CD4-positive, alpha-beta T cell treated with Interferon alpha-2 for 1 hour (primary cell): ENCODE measurements at places on chromosomes 5 and 9.

- DNase-seq = no peak
Observed at GRCh38 chr5:133357758-133358157, 254.6 kb downstream of the FSTL4 start.

GRCh38 chr5:54874337-54875021 lies 110.9 kb downstream of the ESM1 start:
- no peak for DNase-seq

DNA sequence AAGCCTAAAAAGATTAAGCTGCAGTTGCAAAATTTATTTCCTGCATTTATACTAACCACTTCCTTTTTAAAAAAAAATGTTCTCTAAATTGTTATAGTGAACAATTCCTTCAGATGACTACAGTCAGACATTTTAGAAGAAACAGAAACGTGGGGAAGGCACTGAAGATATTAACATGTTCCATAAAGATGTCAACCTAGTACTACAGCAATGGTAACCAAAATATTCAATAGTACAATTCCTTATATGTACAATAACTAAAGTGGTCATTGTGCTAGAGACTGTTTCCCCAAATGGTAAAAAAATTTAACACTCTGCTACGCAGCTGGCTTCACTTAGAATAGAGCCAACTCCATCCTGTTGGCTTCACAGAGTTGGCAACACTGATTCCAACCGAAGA lies 97.7 kb downstream of the FNBP1 start:
- DNase-seq = peak; percentile 65

DNA sequence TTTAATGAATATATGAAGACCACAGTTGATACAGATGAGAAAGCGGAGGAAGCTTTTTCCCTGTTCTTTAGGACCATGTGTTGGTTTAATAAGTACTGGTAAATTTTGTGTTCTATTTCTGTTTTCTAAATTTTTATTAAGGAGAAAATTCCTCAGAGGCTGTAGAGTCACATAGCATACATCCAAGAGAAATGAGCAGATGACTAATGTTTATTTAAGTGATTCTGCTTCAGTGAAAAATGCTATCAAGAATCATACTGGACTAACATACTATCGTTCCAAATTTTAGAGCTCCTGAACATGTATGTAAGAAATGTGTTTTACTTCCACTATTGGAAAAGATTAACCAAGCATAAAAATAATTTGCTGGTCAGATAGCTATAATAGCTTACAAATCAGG lies 115.0 kb downstream of the KIAA1958 start:
- DNase-seq = no peak

- DNase-seq = no peak
Observed at GRCh38 chr5:142210864-142211412, 102.4 kb downstream of the NDFIP1 start.

DNA sequence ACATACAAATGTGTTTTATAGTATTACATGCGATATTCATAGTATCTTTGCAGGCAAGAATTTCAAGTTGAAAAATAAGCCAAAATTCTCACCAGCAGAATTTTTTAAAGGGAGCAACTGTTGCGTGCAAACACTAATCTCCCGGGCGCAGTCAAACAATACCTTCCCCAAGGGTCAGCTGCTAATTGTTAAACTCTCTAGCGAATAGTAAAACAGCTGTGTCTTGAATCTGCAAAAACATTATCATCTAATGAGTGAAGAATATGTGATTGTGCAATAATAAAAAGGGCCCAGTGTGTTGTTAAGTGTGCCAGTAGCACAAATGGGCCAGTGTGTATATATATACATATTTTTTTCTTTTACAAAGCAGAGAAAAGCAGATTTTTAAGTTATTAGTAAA lies 131.4 kb downstream of the CCDC192 start:
- no peak for DNase-seq

GRCh38 chr5:137220523-137220927 lies 278.6 kb downstream of the SPOCK1 start:
- DNase-seq = no peak

GRCh38 chr5:167821151-167821550 lies 470.3 kb upstream of the WWC1 start:
- no peak for DNase-seq

GRCh38 chr5:90338712-90339372 lies 70.7 kb downstream of the CETN3 start:
- no peak for DNase-seq

- no peak for DNase-seq
Observed at GRCh38 chr5:83265318-83265717, 188.0 kb downstream of the XRCC4 start.

GRCh38 chr9:5582835-5583195 lies 46.1 kb upstream of the RIC1 start:
- DNase-seq = peak; percentile 60

- no peak for DNase-seq
Observed at GRCh38 chr9:113572076-113572861, 108.7 kb downstream of the RGS3 start.

DNA sequence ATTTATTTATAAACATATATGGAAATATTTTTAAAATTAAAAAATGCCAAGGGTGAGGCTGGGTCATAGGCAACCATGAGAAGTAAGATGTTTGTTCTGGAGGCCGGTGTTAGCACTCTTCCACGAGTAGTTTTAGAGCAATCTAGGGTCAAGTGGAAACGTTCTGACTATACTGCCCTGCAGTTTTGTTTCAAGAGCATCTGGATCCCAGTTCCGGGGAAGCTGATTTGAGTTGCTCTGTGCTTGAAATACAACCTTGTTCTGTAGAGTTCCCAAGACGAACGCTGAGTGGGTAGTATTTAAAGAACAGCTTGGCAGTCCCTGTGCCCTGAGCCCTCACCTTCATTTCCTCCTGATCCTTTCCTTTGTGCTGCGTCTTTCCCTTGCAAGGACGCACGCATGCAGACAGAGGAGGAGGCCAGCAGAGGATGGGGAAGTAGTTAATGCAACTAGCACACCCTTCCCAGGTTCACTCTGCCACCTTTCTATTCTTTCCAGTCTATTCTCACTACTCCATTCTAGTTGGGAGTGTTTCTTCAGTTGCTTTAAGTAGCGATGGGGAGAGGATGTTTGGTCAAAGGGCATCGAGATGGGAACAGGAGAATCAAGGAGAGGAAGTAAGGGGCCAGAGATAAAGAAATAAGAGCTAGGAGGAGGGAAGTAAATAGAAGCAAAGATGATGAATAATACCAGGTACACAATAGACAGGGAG lies 68.3 kb upstream of the ZSWIM6 start:
- DNase-seq = no peak
